ENCODE measurements at places on chromosomes 2 and 18.
A peak's percentile ranks its signal among the peaks of the same experiment; 100 is the strongest.

DNA sequence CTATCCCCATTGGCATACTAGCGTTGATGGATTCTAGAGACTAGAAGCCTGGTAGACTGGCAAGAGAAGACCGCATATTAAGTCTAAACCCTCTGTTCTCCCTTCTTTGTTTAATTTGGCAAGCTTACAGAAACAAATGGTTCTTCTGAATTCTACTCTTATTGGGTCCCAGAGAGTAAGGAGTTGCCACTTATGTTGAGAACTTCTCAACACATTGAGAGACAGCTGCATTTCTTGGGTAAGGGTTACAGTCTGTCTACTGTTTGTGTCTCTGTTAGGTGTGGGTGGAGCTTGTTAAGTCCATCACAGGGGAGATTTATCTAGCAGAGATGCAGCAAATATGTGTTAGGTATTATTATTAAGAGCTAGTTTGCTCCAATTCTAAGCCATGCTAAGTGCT, 435.8 kb upstream of the MEIS1 start:
- DNase-seq: no peak

DNA sequence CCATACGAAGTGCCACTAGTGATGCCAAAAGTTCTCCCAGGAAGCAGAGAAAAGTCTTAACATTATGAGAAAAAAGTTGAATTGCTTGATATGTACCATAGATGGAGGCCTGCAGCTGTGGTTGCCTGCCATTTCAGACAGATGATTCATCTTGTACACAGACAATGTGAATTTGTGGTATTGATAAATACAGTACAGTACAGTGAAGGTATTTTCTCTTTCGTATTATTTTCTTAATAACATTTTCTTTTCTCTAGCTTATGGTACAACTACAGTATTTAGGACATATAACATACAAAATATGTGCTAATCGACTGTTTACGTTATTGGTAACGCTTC, 33.6 kb upstream of the VWC2L start:
- DNase-seq: no peak

DNA sequence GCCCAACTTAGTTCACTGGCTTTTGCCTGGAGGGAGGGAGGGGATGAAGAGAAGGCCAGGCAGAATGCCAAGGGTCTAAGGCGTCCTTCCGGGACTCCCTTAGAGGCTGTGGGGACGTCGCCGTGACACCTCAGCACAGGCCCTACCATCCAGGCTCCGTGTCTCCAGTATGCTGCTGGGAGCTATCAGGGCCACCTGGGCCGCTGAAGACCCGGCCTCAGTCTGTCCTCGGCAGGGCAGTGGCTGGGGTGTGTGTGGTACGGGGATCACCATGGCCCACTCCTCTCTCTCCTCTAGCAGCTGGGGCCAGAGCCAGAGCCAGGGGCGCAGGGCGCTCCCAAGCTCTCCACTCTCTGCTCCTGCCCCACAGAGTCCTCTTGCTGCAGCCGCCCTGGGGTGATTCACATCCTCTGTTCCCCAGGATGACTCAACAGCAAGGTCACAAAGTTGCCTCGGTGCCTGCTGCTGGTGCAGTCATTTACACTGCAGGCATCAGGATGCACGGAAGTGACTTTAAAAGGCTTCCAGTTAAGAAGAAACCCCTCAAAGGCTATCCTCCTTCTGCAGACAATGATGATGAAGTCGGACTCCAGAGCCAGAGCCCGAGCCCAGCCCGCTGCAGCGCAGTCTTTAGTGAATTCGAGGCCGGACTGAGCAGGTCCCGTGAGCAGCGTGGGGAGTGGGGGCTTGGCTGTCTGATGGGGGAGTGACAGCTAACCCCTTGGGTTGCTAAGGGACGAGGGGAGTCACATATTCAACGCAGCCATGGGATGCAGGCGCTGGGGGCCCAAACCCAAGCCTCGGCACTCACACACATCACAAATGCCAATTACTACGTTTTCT, 31.9 kb downstream of the SNORC start:
- no peak for DNase-seq

- DNase-seq: no peak
These were observed 111.3 kb downstream of the EML6 start for GRCh38 chr2:54834721-54835120.

DNA sequence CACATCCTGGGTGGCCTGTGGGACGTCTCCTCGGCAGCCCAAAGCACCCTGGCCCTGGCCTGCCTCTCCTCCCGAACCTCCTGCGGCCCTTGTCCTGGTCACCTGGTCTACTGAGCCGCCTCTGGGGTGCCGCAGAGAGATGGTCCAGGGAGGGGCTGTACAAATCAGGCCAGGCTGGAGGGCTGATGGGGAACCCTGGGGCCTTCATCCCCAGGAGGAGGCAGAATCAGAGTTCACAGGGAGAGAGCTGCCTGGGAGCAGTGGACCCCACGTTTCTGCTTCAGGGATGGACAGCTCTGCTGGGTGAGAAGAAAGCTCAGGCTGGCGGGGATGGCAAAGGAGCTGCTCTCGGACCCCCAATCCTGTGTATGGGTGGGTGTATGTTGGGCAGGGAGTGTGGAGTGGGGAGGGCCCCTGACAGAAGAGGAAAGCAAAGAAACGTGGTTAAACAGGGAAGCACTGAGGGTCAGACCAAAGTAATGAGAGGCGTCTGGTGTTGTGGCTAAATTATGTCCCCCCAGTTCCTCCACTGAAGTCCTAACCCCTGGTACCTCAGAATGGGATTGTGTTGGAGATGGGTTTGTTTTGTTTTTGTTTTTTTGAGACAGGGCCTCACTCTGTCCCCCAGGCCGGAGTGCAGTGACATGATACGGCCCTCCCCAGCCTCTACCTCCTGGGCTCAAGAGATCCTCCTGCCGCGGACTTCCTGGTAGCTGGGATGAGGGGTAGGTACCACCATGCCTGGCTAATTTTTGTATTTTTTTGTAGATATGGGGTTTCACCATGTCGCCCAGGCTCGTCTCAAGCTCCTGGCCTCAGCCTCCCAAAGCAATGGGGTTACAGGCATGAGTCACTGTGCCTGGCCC, 73.4 kb upstream of the SMAD7 start:
- DNase-seq: no peak

GRCh38 chr2:218476676-218477075, 57.8 kb downstream of the VIL1 start:
- no peak for DNase-seq

GRCh38 chr18:72544092-72544886, at the start of gene CBLN2:
Gene CBLN2, minus strand, starts transcription at chr18:72544342. Its CDS starts 2,182 bp downstream, at chr18:72542160.
- peak; percentile 3 for DNase-seq

GRCh38 chr18:35231052-35231451, 9.8 kb upstream of the ZNF397 start:
- peak; percentile 50 for DNase-seq

DNA sequence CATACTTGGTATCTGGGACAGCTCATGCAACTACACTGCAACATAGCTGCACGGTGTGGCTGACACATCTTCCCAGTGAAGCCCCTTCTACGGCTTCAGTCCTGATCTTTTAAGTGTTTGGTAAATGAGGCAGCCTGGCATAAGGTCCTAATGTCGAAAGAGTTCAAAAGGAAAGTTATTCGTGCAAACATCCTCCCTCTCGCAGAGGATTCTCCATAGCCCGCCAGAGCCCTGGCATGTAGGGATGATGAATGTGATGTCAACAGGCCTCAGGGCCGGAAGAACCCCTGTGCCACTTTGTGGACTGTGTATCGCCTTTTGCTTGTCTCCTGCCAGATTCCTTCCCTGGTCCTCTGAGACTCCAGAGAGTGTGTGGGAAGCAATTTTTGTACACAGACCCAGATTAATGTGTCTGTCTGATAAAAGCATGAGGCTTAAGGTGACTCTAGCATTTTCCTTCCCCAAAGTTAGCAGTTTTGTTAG, 88.5 kb downstream of the SOCS6 start:
- no peak for DNase-seq

- no peak for DNase-seq
These were observed 71.1 kb downstream of the ANKRD44 start for GRCh38 chr2:197239434-197239833.

GRCh38 chr2:239259603-239260298, 141.1 kb downstream of the HDAC4 start:
- no peak for DNase-seq

DNA sequence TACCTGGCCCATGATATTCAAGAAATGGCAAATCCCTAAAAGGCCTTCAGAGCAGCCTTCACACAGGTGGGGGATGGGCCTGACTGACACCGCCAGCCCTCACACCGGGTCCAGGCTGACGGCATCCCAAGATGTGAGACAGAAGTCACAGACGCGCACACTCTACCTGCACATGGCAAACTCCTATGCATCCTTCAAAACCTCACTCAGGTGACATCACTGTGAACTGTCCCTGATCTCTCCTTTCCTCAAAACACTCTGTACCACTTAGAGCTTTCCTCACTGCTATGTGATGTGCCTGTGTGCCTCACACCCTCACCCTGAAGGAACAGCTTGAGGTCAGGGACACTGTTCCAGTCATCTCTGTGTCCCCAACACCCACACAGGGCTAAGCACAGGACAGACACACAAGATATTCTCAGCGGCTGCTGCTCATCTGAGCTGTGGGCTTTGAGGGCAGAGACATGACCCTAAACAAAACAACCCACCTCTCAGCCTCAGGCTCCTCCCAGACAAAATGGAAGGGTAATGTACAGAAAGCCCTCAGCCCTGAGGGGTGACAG, 27.5 kb downstream of the BIN1 start:
- DNase-seq: no peak

DNA sequence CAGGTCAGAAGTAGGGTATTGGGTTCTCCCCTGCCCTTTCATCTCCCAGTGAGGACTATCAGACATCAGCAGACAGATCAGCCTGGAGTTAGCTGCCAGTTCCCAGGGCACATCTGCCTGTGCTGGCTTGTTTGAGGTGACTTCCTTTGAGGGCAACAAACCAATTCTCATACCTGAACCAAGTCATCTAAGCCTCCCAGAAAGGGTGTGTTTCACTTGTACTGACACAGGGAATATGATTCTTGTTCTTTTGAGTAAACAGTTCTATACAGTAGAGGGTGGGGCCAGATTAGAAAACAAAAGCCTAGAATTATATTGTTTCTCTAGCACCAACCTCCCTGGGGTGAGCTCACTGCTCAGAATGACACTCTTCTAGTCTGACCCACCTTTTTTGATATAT, 591.9 kb downstream of the SLC4A3 start:
- DNase-seq: no peak

GRCh38 chr18:22411446-22411845, 6.3 kb downstream of the CTAGE1 start:
- no peak for DNase-seq

GRCh38 chr2:22826703-22827102, 558.3 kb upstream of the KLHL29 start:
- DNase-seq: no peak

GRCh38 chr2:824954-825353, 125.7 kb upstream of the SNTG2 start:
- no peak for DNase-seq

GRCh38 chr18:49572611-49573345, 10.9 kb downstream of the LIPG start:
- no peak for DNase-seq

- DNase-seq: no peak
These were observed 46.3 kb downstream of the MYO7B start for GRCh38 chr2:127581516-127582490.

DNA sequence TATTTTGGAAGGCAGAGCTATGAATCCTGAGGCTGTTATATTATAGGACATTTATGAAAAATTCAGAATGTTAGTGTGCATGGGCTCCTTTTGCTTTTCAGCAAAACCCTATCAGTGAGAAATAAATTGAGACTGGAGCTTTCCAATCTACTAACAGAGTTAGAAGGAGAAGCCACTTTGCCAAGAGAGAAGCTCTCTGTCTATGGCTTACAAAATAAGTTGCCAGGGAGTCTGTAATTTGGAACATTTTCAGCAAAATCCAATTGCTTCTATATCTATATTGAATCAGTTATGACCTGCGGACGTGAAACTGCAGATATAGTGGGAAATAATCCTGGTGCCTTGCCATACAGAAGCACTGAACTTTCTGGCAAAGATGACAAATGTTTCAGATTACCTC, 279.3 kb downstream of the CDH19 start:
- DNase-seq: no peak

DNA sequence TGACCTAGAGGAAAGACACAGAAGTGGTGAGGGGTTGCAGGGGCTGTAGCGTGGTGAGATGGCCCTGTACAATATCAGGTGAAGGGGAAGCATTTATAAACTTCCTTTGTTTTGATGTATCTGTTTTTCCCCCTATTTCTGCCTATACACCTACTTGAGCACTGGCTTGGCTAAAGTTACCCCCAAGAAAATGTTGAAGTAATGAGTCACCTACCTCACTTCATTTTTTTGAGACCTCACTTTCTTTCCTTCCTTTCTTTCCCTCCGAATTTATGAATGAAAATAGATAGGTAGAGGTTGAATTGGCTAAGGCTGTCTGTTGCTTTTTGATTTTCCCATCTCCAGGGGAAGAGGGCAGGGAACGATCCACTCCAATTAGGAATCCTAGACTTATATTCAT, 231.1 kb upstream of the EPAS1 start:
- no peak for DNase-seq

GRCh38 chr2:142974288-142975024, 97.0 kb downstream of the KYNU start:
- DNase-seq: no peak

DNA sequence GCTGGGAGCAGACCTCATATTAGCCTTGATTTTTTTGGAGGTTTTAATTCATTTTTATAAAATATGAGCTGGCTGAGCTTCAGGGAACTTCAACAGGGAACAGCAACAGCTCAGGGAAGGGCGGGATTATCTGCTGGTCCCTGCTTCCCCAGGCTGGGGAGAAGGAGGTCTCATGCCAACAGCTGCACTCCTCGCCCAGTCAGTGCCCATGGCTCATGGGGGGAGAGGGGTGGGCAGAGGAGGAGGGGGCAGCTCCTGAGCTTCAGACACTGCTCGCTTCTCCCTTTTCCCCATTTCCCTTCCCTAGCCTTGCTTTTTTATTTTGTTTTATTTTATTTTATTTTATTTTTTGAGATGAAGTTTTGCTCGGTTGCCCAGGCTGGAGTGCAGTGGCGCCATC, 442 bp upstream of the OTOF start:
- no peak for DNase-seq

DNA sequence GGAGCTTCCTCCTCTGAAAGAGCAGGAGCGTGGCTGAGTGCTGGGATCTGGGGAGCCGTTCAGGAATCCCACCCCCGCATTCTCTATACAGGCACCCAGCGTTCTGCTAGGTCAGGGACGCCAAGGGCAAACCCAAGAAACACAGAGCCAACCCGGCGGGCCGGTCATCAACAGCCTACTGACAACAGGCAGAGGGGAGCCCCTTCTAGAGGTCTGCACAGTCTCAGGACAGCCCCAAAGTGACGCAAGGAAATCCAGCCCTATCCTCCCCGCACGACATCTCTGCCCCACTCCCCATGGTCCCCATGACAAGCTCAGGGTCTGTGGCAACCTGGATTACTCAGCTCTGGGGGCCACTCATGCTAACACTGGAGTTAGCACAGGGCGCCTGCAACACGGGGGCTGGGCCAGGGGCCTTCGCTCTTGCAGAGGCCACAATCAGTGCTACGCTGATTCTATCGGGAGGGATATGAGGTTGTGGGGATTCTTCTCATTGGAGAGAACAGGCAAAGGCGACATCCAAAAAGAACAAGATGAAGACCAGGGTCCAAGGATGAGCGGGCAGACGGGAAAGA, 81.6 kb downstream of the PXDN start:
- no peak for DNase-seq

- DNase-seq: no peak
These were observed 428.6 kb upstream of the SYT4 start for GRCh38 chr18:43705850-43706249.

GRCh38 chr2:167420211-167420610, 531.9 kb downstream of the XIRP2 start:
- DNase-seq: no peak
